ENCODE measurements at places on chromosomes 1 and 21.

DNA sequence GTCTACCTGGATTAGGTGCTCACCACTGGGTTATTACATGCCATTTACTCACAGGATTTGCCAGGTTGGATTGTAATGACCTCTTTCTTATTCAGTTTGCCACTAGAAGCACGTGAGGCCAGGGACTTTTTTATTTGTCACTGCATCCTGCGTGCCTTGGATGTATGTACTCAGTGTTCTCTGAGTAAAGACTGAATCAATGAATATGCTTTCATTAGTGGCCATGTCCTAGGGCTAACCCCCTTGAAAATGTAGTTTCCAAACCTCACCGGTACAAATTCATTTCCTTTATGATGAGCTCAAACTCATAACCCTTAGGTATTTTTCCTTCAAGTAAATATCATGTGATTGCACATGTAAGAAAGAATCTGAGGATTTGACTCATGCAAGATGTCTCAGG lies 1.3 kb upstream of the ZP4 start:
- DNase-seq = no peak

- no peak for DNase-seq
Measured at GRCh38 chr1:36816348-36816747, 218.0 kb downstream of the GRIK3 start.

DNA sequence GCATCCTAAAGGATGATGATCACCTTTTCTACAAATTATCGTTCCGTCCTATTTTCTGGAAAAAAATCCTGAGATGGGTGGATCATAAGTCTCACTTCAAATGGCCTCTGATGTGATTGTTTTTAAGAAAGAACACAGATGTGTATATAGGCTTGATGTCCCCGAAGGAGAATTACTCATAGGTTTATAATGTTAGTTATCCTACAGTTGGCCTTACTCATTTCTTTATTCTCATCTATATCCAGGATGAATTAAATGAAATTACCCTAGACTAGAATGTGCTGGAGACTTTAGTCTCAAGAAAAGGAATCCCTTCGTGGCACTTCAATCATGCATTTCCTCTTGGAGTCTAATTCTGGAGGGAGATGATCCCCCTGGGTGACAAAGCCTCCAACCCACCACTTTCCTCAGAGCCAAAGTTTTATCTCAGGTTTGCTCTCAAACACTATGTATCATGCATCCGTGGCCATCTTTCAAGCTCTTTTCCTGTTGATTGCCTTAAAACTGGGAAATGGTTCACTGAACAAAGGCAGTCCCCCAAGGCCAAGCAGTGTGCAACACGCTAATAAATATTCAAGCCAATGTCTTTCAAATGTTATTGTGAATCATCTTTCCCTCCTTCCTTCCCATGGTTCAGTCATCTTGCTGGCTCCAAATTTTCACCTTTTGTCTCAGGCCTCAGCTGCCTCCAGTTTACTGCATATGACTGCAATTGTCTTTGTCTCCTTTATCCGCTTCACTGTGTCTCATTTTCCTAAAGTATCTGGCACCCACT lies 32.5 kb upstream of the SMYD2 start:
- no peak for DNase-seq

- no peak for DNase-seq
Measured at GRCh38 chr1:44044071-44044801, 13.0 kb upstream of the SLC6A9 start.

- DNase-seq = no peak
Measured at GRCh38 chr1:166840309-166841274, 1.3 kb downstream of the POGK start.

DNA sequence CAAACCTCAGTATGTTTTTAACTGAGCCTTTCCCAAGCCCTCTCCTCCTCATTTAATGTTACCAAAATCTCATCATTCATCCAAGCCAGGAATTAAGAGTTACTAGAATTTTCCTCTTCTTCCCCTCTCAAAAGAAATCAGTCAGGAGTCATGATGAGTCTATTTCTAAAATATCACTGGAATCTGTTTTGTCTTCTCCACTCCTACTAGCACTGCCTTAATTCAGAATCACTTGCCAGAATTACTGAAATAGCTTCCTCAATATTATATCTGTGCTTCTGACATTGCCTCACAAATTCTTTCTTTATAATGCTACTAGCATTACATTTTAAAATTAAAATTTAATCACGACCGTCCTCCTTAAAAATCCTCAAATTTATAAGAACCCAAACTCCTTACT lies 106.1 kb downstream of the PTGER3 start:
- no peak for DNase-seq

DNA sequence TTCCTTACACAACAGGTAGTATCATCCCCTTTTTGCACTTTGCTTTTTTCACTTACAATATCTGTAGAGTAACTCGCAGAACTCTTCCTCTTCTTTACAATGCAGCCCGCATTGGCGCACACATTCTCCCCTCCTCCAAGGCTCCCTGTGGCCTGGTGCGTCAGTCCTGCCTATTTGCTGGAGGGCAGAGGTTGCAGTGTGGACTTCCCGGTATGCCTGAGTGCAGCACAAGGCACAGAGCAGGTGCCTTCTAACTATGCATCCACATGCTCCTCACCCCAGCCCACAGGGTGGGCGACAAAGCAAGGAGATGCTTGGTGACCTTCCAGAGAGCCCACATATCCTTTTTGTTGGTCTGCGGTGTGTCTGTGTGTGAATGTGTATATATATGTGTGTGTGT lies 53.3 kb downstream of the ARHGEF11 start:
- DNase-seq = no peak

DNA sequence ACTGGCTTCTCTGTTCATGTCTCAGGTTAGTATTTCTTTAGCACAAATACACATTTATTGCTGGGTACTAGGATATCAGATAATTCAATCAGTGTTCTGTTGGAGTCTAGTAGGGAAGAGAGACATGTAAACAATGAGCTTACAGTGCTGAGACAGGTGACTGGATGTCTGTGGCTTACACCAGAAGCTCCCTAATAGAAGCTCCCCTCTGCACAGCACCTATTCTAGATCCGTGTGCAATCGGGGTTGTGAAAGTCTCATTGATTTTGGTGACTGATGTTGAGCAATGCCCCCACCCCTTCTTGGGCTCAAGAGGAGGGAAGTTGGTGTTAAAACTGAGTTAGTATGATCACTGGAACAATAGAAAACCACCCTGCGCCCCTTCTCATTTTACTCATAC lies 279.2 kb downstream of the RPS6KC1 start:
- DNase-seq = no peak

GRCh38 chr21:27371115-27371974 lies 404.5 kb upstream of the ADAMTS5 start:
- DNase-seq = no peak

DNA sequence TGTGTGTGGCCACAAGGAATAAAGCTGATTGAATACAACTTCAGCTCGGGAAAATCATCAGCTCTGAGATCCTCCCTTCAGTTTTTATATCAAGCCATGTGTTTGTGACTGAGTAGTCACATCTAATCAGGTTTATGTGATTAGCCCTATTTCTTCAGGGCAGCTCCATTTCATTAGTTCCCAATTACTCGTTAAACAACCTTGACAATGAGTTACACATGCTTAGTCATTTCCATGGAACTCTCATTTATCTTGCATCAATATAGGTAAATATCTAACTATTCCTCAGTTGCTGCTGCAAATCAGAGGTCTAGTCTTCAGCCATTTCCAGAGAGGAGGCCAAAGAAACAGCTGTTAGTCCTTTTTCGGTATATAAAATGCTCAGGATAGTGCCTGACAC lies 16.3 kb downstream of the CRB1 start:
- no peak for DNase-seq

GRCh38 chr1:243710467-243710866 lies 139.6 kb downstream of the AKT3 start:
- DNase-seq = no peak

GRCh38 chr1:6509220-6509918 lies 17.9 kb upstream of the PLEKHG5 start:
- DNase-seq = no peak

DNA sequence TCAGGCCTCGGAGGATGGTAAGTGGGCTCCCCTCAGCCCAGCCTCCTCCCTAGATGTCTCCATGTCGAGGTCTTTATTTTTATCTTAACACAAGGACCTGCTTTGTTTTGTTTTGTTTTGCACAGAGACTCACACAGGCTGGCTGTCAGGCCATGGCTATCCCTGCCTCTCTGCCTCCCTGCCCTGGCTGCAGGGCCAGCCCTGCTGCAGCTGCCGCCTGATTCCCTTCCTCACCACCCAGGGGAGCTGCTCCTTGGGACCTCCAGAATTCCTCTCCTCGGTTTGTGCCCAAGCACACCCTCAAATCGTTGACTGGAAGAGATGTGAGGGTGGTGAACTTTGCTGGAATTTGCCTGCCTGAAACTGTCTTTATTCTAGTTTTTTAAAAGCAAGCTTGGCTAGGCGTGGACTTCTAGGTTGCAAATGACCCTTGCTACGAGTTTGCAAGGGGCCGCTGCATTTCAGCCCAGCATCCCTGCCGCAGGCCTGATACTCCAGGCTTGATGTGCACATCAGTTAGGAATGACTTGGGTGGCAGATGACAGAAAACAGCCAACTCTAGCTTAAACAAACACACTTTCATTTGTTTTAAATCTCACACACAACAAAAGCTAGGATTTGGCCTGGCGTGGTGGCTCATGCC lies 37.1 kb downstream of the WNT9A start:
- DNase-seq = no peak

DNA sequence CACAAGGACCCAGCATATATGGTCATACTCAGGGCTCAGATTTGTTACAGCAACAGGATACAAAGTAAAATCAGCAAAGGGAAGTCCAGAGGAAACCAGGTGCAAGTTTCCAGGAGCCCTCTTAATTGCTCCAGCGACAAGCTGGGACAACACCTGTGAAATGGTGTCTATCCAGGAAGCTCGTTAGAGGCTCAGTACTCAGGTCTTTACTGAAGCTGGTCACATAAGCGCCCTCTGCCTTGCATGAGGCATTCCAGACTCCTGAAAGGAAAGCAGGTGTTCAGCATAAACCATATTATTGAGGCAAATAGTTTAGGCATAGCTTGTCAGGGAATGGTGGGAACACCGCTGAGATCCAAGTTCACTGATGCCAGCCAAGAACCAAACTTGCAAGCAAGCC lies 231.0 kb downstream of the SLC35F3 start:
- no peak for DNase-seq

DNA sequence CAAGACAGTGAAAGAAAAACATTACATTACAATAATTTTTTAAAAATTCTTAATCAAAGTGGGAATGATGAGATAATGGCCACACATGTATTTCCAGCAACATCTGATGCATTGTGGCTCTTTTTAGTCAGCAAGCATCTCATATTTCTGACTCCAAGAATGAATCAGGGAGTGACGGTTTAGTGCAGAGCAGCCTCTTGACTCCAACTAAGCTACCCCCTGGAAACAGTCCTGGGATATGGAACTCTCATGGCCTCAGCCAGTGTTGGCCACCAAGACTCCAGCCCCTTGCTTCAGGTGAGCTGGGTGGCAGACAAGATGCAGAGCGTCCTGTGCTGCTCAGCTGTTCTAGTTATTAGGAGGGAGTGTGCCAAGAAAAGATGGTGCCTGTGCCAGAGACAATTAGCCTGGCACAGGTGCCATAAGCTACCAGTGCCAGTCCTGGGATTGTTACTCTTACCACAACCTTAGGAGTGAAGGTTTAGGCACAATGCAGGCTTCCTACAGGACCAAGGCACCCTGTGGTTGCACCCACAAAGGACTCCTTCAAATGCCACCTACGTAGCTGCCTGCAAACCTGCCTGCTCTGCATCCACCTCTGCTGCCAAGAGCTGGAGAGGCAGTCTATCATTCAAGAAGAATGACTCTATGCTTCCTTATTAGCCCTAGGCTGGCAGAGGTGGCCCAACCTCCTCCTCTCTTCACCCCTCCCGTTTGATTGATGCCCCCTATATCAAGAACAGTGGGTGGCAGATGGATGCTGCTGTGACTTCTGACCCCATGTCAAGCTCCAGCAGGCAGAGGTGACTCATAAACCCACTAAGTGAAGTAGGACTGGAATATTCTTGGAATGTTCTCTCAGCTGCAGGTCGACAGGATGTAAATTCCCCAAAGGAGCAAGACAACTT lies 6.0 kb upstream of the SEC16B start:
- DNase-seq = no peak

GRCh38 chr1:183710333-183710732 lies 57.2 kb upstream of the APOBEC4 start:
- no peak for DNase-seq

GRCh38 chr21:42975886-42976608 lies 1.7 kb downstream of the PKNOX1 start:
- DNase-seq = no peak

DNA sequence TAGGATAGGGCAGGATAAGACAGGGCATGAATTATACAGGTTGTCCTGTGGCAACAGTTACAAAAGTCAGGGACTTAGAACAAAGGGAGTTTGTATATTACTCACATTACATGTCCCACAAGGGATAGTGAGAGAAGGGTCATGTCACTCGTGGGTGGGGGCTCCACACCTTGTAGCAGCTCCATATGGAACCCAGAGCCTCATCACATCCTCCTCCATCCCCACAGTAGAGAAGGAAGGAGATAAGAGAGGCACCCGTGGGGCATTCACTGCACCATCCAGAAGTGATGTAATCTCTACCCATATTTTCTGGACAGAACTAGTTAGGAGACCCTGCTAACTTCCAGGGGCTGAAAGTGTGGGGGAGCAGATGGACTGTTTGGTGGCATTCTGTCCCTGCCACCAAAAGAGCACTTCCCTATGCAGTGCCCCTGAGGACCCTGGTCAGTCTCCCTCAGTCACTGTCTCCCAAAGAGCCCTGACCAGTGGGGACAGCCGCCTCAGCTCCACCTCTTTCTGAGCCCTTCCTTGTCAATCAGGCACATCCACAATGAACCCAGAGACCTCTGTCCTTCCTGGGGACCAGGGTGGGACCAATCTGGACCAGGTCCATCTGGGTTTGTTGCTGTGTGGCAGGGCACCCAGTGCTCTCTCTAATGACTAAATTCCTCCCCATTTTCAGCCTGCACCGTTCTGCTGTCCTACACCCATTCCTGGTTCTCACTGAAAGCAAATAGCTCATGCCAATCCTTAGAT lies 154.8 kb upstream of the ETV3 start:
- DNase-seq = no peak
